ENCODE measurements at places on chromosomes 13 and 19.
A peak's percentile ranks its signal among the peaks of the same experiment; 100 is the strongest.

DNA sequence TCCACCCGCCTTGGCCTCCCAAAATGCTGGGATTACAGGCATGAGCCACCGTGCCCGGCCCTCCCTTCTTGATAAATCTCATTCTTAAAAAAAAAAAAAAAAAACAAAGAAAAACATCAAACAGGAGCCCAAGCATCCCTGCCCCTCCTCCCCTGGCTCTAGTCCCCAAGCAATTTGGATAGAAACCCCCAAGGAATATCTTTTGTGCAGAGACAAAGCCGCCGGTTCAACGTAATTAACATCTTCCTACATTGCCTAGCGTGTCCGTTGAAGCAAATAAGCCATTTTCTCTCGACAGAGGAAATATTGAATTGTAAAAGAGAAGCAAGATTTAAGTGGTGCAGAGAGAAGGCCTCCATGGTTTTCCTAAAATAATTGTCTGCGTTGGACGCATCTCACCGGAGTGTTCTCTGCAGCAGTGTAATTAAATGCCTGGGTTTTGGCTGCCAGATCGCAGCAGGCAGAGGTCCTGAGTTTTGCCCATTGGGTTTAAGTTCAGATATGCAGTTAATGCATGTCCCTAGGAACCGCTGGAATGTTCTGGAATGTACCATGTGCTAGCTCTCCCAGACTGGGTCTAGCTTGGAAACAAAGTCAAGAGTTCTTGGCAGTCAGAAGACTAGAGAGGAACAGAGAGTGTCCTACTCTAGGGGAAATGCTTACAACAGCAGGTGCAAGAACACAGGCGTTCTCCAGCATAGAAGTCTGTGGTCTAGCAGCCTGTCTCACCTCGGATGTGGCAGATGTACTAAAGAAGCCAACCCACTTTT is 30.8 kb downstream of the PIN1 start:
- no peak for ATAC-seq

DNA sequence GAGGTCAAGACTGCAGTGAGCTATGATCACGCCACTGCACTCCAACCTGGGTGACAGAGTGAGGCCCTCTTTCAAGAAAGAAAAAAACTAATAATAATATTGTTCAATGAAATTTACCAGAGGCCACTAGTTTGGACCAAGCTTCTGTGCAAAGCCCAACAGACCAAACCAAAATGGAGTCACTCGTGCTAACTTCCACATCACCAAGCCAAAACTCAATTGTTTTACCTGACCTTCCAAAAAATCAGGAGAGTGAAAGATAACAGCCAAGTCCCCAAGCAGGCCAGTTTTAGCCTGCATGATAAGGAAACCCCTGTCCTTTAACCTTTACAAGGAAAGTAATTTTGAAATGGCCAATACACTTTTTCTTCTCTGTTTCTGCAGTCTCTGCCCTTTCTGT is 20.0 kb downstream of the LYPD3 start:
- no peak for ATAC-seq

- ATAC-seq, result peak; percentile 56
Observed at GRCh38 chr13:21420706-21421105, 38.4 kb downstream of the ZDHHC20 start.

GRCh38 chr13:85512421-85512820 is 286.8 kb downstream of the SLITRK6 start:
- no peak for ATAC-seq

DNA sequence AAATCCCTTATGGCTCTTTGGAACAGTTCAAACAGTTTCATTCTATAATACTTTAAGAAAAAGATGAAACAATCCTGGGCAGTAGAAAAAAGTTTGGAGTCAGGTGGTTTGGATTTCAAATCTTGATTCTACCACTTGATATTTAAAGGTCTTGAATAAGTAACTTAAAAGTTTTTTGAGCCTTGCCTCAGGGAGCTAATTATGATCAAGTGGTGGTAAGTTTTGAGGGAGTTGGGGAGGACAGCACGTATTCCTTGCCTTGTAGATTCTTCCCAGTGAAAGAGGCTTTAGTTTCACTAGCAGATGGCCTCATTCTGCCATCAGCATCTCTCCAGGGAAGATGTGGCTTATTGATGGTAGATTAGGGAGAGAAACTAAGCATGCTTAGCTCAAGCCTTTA is 168.4 kb upstream of the CSNK1A1L start:
- ATAC-seq, result no peak

GRCh38 chr19:1171755-1172352 is 2.2 kb downstream of the SBNO2 start:
- no peak for ATAC-seq

DNA sequence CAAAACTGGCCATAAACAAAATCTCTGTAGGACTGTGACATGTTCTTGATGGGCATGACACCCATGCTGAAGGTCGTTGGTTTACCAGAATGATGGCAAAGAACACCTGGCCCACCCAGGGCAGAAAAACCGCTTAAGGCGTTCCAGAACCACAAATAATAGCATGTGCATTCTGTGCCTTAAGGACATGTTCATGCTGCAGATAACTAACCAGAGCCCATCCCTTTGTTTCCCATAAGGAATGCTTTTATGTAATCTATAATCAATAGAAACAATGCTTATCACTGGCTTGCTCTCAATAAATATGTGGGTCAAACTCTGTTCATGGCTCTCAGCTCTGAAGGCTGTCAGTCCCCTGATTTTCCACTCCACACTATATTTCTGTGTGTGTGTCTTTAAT is 11.2 kb upstream of the ZNF578 start:
- no peak for ATAC-seq

DNA sequence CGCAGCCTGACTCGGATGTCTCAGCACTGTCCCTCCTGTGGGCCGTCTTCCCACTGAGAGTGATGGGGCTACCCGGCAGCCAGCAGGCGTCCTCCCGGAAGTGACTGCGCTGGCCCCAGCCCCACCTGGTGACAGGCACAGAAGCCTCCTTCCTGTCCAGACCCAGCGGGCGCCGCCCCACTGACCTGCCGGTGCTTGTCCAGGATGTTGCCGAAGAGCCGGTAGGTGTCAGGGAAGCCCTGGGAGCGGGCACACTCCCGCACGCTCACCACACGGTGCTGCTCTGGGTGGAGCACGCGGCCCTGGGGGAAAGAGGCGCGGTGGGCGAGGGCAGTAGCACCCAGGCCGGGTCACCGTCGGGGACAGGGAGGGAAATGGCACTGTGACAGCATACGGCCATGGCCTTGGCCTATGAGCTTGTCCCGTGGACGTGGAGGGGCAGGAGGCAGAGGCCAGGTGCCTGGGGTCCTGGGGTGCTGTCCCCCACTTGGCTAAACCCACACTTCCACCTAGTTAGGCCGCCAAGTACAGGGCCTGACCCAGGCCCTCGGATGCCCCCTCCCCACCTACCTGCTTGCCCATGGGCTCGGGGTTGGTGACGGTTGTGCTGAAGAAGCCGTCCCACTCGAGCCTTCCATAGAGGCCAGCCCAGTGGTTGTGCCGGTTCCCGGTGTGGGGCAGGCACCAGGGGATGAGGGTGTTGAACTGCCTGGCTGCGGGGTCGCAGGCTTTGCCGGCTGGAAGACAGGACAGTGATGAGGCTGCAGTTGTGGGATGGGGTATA is 16.0 kb upstream of the EIF3G start:
- ATAC-seq, result peak; percentile 89

DNA sequence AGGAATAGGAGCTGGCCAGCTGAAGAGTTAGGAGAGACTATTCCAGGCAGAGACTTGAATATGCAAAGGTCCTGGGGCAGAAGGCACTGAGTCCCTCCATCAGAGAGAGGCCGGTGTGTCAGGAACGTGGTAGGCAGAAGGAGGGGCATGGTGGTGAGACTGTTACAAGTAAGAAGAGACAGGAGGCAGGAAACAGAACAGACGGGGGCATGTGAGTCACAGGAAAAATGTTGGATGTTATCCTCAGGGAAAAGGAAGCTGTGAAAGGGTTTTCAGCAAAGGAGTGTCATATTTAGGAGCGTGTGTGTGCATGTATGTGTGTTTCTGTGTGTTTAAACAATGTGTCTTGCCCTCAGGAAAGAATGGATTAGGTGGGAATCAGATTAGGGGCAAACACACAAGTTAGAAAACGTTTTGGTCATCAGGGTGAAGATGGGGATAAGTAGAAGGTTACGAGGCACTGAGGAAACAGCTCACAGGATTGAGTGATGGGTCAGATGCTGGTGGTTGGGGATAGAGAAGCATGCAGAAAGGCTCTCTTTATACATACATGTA is 1.1 kb downstream of the EDDM13 start:
- ATAC-seq, result no peak

DNA sequence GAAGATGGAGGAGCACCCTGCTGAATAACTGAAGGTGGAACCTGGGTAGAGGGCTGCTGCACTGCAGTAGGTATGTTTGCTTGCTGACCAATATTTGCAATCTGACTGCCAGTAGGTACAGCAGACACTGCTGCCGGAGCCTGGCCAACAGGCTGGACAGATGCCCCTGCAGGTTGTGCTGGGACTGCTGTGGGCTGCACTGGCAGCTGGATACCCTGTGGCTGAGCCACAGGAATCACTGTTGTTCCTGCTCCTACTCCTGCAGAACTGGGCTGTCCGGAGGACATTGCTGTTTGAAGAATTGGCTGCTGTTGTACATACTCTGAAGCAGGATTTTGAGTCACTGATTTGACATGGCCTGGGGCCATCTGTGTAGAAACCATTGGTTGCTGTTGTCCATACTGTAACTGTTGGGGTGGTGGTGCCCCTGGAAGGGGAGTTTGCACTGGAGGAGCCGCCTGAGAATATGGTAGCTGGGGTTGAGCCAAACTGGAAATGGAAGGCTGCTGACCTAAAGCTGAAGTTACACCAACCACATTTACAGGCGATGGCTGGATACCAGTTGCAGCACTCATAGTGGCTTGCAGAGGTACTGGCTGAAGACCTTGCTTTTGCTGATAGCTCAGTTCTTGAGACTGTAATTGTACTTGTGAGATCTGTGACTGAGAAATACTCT is 2.2 kb downstream of the TSC22D1 start:
- no peak for ATAC-seq

All from esophagus mucosa (tissue), 1 donor.